ENCODE measurements at places on chromosomes 5 and 9.

GRCh38 chr5:80502800-80503199 lies 14.9 kb downstream of the FAM151B start:
- DNase-seq = no peak

- no peak for DNase-seq
Observed at GRCh38 chr5:134581241-134581981, 51.2 kb downstream of the SAR1B start.

DNA sequence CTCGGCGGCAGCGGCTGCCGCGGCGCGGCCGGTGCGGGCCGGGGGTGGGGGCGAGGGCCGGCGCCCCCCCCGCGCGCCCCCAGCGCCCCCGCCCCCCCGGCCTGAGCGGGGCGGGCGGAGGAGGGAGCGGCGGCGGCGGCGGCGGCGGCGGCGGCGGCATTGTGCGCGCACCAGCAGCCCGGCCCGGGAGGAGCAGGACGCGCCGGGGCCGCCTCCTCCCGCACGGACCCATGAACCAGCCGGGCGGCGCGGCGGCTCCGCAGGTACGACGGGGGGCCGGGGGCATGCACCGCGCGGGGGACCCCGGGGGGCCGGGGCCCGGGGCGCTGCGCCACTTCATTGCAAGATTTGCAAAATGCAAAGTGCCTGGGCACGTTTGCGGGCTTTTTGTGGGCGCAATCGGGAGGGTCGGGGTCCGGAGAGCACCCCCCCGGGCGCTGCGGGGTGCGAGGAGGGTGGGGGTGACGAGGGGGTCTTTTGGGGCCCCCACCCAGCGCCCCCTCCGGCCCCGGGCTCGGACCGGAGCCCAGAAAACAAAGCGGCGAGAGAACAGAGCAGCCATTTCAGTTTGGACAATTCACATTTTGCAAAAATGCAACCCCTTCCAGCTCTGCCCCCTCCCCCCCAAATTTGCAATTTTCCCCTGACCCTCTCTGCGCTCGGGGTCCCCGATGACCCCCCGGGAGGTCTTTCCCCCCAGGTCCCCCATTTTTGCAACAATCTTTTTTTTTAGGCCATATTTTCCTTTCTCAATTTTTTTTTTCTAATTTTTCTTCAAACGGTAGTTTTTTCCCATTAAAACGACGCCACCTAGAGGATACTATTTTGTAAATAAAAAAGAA lies at the start of gene ZNF618:
Gene ZNF618 (plus strand): TSS at position 159 of the 842 bp plus-strand sequence. CDS start 72 bp downstream, at position 231.
- DNase-seq = no peak

DNA sequence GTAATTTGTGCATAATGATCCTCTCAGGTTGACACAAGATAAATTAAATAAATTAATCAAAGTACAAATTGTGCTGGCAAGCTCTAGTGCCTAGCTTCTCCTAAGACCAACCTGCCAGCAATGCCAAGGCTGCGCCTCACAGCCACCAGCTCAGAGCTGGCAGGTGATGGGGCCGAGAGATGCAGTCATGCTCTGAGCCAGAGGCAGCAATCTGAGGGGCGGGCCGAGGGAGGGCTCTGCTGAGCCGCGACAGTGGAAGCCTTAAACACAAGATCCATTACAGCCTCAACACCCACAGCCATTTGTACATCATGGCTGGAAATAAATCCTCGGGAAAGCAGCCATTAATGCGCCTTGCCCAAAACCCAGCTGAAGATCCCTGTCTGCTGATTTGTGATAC lies 20.3 kb downstream of the MED27 start:
- DNase-seq = no peak

DNA sequence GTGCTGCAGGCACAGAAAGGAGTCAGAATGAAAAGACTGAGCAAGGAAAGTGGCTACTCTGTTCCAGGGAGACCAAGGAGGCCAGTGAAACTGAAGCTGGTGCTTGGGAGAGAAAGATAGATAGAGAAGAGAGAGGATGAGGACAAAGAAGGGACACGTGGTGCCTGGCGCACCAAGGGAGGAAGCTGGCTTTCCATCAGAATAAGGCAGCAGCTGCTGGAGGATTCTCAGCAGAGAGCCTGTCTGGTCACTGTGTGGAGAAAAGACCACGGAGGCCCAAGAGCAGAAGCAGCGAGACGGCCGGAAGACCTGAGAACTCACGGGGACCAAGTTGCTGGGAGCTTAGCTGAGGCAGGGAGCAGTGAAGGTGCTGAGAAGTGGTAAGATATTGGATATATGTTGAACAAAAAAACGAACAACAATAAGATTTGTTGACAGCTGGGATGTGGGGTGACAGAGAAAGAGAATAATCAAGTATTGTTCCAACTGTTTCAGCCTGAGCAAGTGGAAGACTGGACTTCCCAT lies 116.1 kb downstream of the SEMA5A start:
- DNase-seq = no peak

- DNase-seq = no peak
Observed at GRCh38 chr9:76298521-76299144, 95.6 kb downstream of the RFK start.

- DNase-seq = no peak
Observed at GRCh38 chr5:89301321-89302025, 418.5 kb upstream of the MEF2C start.

DNA sequence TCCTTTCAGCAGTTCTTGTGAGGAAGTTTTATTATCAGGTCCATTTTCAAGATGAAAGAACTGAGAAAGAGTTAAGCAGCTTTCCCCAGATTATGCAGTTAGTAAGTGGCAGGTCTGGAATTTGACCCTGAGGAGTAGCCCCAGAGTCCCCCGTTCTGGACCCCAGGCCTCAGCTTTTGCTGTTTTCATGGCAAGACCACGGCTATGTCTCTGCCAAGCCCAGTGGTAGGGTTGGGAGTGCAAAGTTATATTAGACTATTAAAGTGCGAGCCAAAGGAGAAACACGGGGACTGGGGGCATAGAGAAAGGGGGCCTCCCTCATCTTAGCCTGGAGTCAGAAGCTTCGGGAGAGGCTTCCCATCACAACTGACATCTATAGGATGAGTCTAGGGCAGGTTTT lies 19.3 kb upstream of the ORM1 start:
- no peak for DNase-seq

DNA sequence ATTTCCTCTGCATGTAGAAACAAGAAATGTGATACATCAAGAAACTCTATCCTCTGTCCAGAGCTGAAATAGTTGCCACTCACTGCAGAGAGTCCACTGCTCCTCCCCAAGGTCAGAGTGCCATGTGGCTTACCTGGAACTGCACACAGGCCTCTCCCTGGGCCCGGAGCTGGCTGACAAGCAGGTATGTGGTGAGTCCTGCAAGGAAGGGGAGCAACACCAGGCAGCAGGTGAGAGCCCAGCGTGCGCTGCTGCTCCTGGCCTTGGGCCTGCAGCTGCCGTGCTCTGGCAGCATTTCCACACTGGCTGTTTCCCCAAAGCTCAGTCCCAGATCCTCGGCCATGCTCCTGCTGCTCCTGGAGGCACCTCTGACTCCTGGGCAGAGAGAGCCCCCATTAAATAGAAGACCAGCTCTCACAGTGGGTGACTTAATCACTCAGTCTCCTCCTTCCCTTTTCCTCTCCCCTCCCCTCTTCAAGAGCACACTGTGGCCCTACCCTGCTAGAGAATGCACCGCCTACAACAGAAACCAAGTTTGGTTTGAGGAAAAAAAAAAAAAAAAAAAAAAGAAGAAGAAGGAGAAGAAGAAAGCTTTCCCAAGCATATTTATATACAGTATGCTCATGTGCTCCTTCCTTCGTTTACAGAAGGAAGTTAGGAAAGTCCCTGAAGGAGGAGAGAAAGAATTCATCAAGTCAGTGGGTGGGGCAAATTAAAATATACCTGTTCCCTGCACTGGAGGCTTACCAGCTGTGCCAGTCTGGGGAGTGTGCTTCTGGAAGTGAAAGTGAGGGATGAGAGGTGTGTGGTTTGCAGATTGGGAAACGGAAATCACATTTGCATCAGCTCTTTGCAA lies at the start of gene TNFSF15:
Gene TNFSF15 (minus strand): TSS at position 370 of the 856 bp plus-strand sequence. CDS start 27 bp downstream, at position 343.
- DNase-seq = peak; percentile 60

DNA sequence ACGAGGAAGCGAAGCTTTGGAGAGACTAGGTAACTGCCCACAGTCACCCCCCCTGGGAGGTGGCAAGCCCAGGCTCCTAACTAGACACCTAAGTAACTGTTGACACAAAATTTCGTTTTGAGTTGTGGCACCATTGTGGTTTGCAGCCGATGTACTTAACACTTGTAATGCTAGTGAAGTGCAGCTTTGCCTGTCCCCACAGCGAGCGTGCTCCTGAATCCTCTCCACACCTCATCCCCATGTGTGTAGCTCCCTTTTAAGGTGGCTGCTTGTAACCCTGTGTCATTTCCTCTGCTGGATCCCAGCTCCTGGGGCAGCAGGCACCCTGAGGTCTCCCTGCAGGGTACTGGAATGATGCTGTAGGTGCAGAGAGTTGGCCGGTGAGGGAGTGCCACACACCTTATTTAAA lies 114.9 kb downstream of the TRIO start:
- DNase-seq = no peak

DNA sequence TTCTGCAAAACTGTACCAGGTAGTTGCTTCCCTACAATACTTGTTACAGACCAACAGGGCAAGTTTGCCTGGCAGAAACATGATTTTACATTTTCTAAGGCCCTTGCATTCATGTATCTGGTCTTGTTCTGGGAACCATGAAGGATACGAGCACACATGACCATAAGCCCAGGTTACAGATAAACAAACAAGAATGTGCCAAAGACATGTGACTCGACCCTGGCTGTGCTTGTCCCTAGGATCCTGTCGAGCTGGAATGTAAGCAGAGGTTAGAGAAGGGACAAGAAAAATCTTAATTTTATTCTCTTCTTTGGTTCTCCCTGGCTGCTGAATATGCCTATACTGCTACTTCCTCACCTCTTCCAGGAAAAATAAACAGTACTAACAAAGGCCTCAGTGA lies 32.5 kb downstream of the PTCH1 start:
- no peak for DNase-seq

DNA sequence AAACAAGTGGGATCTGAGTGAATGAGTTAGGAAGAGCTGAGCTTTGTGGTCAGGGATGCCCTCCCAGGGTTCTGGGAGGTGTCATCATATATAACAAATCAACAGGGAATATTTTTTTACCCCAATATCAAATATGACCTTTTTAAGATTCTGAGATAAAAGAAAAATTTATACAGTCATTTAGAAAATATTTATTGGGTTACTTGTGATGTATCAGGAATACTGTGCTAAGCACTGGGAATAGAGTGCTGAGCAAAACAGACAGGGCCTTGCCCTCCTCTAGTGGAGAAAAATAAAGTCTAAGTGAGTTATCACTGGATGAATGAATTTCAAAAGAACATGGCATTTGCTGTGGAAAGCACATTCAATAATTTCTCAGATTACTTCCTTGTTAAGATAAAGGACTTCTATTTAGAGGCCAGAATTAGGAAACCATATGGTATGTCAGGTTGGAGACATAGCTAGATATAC lies 102.9 kb downstream of the BOD1 start:
- DNase-seq = no peak

GRCh38 chr5:11903614-11904264 lies 507 bp downstream of the CTNND2 start:
- DNase-seq = no peak

DNA sequence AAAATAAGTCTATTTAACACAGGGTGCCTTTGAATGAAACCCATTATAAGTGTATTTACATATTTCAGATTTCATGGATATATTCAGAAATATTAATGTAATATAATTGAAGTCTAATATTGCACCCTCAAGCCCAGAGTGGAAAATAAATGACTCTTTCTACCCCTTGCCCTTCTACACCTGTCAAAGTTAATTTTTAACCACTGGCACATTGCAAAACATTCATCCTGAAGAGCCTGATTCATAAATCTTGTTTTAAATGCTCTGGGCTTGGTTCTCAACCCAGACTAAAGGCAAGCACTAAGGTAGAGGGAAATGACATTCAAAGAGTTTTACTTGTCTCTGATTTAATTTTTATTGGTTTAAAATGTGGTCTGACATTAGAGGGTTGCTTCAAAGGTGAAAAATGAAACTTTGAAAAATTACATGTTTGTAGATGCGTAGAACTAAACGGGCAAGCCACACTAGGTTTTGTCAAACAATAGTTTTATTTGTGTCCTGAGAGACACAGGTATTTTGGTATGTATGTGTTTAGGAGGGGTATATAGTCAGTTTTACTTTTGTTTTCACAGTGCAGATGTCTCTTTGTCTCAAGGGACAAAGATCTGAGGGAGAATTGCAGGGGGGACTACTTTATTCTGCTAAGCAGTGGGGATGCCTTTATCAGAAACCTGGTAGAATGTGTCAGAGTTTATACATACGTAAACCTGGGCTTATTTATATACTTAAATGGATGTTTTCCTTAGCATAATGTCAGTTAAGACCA lies 69.7 kb downstream of the PIK3R1 start:
- DNase-seq = no peak

All from activated CD8-positive, alpha-beta memory T cell treated with anti-CD3 and anti-CD28 coated beads, Interleukin-2, amount 10 ng/mL, durations not matched to agents 7 days and 5 days (primary cell).